CD14-positive monocyte (primary cell): ENCODE measurements at places on chromosomes 5 and 9.

- DNase-seq: no peak
Measured at GRCh38 chr5:57932761-57933160, 450.1 kb upstream of the ACTBL2 start.

- no peak for DNase-seq
Measured at GRCh38 chr5:143449772-143450171, 46.3 kb upstream of the NR3C1 start.

GRCh38 chr9:129586685-129587084, 34.2 kb downstream of the C9orf50 start:
- DNase-seq: no peak

DNA sequence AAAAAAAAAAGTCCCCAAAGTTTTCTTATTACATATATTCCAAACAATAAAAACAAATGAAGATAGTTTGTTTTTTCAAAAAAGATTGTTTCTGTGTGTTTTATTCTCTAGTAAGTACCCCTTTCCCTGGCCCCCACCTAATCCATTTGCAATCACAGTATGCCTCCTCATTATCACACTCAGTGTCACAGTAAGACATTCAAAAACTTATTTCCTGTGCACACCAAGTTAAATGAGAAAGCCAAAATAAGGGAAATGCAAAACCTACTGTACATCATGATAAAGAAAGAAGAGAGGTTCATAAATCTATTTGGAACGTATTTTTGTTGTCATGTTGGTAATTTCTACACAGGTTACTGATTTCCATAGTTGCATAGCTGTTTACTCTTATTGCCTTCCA, 62.3 kb downstream of the ST8SIA4 start:
- peak; percentile 24 for DNase-seq

DNA sequence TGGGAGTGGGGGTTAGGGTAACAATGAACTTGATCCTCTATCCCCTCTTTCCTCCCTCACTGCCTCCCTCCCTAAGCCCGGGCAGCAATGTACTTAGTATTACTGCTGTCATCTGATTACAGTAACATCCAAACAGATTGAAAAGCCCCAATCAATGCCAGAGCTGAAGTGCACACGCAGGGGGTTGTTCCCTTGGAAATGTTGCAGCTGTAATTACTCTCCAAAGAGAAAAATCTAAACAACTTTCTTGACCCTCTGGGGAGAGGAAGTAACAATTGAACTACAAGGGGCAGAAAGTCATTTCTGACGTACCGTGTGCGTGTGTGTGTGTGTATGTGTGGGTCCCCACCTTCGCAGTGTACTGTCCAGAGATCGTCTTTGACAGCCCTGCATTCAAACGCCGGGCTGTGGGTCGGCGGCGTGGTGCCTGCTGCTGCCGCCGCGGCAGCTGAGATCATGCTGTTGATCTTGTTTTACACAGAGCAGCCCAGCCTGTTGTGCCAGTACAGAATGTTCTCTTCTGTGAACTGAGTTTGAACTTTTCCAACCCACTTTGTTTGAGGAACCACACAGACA, 66.0 kb upstream of the KLF9 start:
- DNase-seq: no peak

DNA sequence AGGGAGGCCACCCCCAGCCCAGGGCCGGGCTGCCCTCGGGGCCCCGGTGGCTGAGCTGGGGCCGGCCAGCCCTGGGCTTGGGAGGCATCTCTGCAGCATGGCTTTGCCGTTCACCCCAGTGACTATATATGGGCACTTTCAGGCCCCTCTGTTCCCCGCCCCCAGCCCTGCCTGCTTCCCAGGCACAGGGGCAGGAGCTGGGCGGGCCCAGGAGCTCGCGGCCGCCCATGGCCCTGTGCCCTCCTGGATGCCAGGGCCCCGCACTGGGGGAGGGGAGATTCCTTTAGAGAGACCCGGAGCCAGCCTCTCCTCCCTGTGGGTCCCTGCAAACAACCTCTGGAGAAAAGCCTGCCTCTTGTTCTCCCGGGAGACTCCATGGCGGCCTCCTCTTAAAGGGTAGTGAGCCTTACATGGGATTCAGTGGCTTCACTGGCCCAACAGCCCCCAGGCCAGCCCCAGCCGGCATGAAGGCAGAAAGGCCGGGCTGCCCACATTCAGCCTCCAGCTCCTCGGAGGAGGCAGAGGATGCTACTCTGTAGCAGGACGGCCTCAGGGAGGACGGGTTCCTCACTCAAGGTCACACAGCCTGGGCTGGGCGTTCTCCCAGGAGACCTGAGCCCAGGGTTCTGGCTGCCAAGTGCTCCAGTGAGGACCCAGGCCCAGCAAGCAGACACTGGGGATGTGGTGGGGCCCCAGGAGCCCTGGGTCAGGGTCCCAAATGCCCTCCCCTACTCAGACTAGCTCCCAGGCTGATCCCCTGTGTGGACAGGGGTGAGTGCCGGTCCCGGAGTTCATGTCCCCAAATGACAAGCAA, 4.1 kb downstream of the NACC2 start:
- no peak for DNase-seq

DNA sequence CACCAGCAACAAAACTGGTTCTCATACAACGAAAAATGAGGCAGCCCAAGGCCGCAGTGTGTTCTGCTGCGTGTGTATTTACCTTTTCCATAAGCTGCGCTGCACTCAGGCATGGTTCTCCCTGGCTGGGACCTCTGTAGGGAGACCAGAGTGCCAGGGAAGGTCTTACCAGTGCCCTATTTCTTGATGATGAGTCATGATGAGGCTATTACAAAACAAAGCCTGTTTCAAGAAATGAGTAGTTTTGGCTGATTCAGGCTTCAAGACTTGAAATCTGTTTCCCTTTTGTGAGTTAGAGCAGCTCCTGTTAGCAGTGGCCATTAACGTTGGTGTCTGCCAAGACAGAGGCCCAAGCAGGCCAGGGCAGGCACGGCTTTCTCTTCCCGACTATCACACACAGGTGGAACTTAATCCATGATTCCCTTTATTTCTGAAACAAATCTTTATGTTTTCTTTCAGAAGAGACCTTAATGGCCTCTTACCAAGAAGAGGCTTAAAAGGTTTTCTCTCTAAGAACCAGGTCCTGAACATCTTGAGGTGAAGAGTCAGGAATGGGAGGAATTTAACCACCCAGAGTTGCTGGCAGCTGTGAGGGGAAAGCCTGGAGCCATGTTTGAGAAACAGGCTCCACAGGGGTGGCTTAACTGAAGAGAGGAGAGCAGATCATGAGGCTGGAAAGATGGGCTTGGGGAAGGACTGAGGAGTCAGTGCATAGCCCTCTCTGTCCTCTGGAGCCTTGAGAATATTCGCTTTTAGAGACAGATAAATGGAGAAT, 41.4 kb upstream of the TIFAB start:
- DNase-seq: peak; percentile 74

DNA sequence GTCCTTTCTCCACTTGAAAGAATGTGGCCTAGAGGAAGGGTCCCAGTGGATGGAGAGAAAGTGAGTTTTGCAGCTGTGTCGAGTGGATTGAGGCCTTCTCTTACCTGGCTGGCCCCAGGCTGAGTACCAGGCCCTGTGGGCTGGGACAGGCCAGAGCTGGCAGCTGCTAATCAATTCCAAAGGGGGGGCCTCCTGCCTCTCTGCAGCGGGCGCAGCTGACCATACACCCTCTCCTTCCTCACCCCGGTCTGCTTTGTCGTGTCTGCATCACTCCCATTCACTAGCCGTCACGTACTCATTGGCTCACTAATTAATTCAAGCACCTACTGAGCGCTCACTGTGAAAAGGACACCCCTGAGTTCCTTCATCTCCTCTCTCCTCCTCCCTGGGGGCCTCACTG, 58.4 kb upstream of the PITX1 start:
- no peak for DNase-seq

GRCh38 chr9:134732392-134733110, 90.9 kb downstream of the COL5A1 start:
- DNase-seq: no peak

- DNase-seq: no peak
Measured at GRCh38 chr5:65332591-65332990, 149.1 kb downstream of the ADAMTS6 start.

DNA sequence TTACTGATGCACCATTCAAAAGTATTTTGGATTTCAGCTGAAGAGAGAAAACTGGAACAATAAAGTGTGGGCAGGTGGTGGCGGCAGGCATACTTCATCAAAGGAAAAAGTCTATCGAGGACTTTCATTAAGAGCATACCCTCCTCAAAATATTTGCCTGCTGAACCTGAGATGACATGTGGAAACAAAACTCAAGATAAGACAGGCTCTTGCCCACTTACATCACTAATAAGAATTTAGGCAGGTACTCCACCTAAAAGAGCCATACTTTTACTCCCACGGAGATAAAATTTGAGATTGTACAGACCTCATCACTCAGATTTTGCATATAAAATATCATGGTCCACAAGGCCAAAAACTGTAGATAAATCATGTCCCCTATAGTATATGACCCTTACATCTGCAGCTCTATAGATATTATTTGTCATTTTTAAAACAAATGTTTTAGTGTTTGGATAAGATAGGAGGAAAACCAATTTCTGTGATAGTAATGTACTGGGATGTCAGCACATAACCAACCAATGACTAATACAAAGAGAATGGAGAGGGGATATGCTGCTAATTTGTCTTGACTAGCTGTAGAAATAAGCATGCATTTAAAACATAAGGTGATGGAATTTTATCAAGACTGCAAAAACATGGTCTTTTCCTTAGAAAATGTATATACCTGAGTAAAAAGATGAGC, 730.6 kb upstream of the ZNF608 start:
- no peak for DNase-seq

DNA sequence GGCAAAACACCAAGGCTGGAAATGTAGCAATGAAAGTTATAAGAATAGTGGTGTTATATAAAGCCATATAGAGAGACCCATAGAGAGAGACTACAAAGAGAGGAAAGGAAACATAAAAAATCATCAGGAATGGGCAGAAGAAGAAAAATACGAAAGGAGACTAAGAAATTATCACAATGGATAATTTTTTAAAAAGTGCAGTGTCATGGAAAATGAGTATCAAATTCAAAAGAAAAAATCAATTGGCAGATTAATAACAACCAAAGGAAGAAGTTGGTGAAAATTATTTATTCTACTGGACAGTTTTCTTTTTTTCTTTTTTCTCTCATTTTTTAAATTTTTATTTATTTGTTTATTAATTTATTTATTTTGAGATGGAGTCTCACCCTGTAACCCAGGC, 1488.4 kb upstream of the WWC1 start:
- no peak for DNase-seq

DNA sequence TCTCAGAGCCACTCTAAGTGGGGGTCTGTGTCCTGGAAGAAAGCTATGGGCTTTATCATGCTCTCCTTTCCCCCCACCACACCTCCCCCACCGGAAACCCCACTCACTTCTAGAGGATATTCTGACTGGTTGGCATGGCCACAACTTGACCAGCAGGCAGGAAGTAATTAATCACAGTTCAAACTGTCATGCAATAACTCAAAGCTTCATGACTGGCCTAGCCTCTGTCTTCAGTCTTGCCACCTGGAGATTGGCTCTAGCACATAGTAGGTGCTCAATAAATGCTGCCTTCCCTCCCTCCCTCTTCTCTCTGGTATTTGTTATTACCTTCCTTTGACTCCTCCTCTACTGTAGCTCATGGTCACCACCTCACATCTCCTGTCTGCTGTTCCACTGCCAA, 124.7 kb downstream of the GABBR2 start:
- DNase-seq: no peak

DNA sequence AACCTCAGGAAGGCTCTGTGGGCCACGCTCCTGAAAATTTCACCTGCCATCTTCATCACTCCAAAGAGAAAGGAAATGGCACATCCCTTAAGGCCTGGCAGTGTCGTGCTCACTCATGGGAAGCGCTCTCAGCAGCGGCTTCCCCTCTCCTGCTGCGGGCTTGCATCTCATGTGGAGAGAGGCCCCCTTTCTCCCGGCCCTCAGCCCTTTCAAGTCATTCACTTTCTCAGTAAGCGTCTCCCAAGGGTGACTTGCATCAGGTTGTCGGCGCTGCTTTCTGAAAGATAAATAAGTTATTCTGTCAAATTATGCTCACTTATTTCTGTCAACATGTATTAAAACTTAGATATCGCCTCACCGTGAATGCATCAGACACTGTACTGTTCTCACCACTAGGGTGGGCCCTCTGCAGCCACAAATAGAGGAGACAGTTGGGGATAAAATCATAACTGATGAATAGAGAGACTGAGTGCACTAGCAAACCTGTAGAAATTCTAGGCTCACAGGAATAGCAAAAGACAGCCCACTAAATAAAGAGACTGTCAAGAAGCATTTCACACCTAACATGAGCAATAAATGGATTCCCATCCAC, 174.6 kb downstream of the RFK start:
- DNase-seq: no peak

DNA sequence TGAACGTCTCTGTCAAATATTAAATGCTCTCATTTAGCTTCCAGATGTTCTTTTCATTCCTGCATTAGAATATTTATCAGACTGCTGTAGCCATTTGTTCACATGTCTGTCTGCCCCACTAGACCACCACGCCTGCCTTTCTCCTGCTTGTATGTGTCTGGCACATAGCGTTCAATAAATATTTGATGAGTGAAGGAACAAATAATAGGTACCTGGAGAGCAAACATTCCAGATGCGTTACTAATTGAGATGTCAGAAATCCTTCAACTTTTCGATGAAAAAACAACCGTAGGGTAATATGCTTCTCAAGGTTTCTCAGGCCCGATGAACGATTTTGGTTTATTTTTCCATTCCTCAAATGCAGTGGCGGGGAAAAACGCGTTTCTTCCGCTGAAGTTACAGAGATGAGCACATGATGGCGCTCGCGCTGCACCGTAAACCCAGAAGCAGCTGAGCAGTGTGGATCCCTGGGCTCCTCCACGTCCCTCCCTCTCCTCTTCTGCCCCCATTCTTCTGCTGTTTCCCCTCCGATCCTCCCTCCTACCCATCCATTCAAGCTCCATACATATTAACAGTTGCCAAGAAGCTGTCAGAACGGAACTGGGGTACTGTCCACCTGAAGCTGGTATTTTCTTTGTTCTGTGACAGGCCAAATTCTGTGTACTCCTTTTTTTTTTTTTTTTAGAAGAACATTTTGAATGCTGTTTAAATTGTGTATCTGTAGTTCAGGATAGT, 245.4 kb downstream of the MPDZ start:
- DNase-seq: no peak

DNA sequence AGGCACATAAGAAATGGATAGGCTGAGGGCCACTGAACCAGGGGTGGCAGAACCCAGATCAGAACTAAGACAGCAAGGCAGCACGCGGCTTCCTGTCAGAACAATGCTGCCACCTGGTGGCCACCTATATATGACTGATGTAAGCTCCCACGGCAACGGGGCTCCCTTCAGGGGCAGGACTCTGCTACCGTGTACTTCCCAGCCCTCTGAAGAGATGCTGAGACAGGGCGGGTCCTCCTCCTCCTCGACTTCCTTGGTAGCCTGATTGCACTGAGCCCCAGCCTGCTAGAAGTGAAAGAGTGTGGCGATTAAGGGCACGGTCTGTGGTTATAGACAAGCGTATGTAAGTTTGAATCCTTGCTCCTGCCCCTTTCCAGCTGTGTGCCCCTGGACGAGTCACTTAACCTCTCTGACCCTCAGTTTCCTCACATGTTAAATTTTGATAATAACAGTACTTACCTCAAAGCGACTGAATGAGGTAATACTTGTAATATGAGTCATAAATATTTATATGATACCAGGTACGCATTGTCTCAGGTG, 13.3 kb downstream of the RPS14 start:
- DNase-seq: peak; percentile 90

GRCh38 chr9:129889941-129890717, 54.9 kb downstream of the USP20 start:
- peak; percentile 78 for DNase-seq

- DNase-seq: no peak
Measured at GRCh38 chr5:51385216-51385615, 2.0 kb downstream of the ISL1 start.
